ENCODE measurements at places on chromosomes 16 and 17.

GRCh38 chr17:28792877-28793661 lies 49.3 kb downstream of the TRAF4 start:
- DNase-seq: no peak

GRCh38 chr17:61232871-61233270 lies 166.8 kb upstream of the TBX2 start:
- DNase-seq: no peak

- no peak for DNase-seq
These were observed 116.5 kb downstream of the ADCY9 start for GRCh38 chr16:3999479-4000325.

- no peak for DNase-seq
These were observed 6.4 kb upstream of the OGFOD3 start for GRCh38 chr17:82424863-82425159.

DNA sequence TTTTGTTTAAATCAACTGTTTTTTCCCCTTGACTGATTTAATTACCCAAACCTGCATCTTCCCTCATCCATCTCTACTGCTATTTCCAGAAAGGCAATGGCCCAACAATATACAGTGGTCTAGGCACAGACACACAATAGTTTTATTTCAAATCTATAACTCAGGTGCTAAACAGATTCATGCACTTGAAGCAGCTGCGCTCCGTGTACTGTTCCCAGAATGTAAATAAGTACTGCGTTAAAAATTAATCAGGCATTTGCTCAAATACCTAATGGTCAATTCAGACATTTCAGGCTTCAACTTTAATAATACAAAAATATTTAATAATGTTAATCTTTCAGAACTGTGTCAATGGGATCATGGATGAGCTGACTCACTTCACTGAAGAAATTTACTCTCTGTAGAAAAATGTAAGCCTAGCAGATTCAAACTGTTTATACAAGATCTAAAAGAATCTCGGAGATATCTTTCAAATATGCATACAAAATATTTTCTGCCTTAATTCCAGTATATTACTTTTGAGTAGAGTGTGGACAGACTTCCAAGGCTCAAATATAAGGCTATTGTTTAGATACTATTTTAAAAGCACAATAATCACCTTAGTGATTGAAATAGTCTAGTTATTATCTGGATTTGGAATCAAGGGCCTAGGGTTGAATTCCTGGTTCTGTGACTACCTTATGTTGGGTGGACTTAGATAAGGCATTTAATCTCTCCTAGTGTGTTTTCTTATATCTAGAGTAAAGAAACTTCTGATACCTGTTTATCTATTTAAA lies 97.4 kb upstream of the PSMD7 start:
- no peak for DNase-seq

GRCh38 chr16:29714972-29715371 lies 30.8 kb downstream of the C16orf54 start:
- DNase-seq: no peak

- no peak for DNase-seq
These were observed 2.0 kb upstream of the COX10 start for GRCh38 chr17:14067347-14067746.

- no peak for DNase-seq
These were observed 6.5 kb upstream of the SRRM2 start for GRCh38 chr16:2745961-2746360.

GRCh38 chr16:51114382-51114781 lies 36.7 kb downstream of the SALL1 start:
- DNase-seq: no peak

DNA sequence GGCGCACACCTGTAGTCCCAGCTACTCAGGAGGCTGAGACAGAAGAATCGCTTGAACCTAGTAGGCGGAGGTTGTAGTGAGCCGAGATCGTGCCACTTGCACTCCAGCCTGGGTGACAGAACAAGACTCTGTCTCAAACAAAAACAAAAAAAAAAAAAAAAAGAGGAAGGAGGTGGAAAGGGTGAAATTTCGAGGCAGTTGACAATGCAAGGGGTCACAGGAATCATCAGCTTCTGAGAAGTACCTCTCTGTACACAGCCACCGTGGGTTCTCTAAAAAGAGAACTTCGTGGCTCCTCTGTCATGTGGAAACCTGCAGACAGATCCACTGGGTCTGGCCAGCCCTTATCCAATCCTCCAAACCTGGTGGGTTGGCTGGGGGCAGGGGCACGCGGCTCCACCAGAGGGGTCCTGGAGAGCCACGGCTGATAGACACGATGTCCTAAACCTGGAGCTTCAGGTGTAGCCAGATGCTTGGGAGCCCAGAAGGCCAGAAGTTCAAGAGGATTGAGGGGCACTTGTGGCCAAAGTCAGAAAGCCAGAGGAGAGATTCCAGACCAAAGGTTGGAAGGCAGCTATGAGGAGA lies 540 bp upstream of the CD300LF start:
- DNase-seq: no peak

DNA sequence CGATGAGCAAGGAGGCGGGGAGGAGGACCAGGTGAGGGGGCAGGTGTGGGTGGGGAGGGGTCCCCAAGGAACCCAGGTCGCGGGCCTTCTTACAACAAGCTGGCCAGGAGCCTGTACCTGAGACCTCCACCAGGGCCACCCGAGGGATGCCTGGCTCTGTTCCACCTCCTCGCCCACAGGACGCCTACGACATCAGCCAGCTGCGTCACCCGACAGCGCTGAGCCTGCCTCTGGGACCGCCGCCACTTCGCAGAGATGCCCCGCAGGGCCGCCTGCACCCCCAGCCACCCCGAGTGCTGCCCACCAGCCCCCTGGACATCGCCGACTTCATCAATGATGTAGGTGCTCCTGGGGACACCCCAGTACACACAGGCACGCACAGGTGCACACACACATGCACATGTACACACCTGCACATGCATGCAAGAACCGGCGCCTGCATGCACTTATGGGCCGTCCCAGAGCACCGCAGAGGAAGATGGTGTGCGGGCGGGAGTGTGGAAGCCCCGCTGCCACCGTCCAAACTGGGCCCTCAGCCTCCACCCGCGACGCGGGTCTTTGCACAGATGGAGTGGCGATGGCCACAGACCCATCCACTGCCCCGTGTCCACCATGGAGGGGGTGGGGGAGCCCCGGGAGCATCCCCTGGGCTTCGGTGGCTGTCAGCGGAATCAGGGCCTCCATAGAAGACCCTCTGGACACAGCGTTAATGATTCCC lies 6.6 kb downstream of the SLC22A31 start:
- no peak for DNase-seq

DNA sequence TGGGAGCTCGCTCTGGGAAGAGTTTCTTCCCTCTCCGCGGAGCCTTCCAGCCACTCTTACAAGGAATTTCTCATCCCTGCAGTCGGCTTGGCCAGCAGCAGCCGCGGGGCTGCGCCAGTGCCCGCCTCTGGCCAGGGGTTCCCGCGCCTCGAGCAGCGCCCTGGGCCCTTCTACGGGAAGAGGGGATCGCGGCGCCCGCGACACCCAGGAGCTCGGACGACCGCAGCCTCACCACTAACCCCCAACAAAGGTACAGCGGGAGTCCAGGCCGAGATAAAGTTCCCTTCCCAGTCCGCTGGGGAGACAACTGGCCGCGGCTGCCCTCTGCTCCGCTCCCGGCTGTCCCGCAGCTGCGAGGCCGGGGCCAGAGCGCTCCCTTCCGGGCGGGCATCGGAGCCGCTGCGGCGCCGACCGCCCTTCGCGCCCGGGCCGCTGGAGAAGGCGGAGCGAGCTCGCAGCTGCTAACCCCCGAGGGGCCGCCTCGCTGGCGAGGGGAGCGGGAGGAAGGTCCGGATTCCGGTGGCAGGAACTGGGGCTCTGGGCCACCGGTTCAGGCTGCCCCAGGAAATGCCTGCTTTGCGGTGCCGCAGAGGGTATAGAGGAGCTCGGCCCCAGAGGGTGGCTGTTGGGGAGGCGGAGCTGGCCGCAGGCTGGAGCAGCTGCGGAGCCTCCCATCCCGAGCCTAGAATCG lies 3.6 kb upstream of the HS3ST3B1 start:
- no peak for DNase-seq

DNA sequence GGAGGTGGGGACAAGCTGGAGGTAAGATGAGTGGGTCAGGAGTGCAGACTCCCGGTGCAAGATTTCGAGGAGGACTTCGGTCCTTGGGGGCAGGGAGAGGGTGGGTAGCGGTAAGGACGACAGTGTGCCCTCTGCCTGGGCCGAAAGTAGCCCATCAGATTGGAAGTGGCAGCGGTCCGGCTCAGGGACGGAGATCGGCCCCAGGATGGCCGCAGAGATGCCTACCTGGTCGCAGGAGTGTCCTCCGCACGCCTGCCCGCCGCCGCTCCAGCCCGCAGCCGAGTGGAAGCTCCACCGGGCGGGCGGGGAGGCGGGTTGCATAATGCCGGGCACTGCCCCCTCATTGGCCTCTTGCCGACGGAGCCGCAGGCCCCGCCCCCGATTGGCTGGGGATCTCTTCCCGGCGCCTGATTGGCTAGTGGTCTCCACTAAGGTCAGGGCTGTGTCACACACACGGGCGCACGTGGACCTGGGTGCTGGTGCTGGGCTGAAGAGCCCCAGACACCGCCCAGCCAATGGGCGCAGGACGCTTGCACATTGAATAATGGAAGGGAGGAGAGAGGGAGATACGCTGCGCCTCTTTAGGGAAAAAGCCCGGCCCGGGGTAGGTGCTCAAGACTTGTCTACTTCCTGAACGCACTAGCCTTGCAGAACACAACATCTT lies at the start of gene PER1:
PER1 (minus strand) TSS at position 293 of the 664 bp plus-strand sequence. CDS start 1,698 bp downstream, outside the sequence.
- DNase-seq: peak; percentile 70

DNA sequence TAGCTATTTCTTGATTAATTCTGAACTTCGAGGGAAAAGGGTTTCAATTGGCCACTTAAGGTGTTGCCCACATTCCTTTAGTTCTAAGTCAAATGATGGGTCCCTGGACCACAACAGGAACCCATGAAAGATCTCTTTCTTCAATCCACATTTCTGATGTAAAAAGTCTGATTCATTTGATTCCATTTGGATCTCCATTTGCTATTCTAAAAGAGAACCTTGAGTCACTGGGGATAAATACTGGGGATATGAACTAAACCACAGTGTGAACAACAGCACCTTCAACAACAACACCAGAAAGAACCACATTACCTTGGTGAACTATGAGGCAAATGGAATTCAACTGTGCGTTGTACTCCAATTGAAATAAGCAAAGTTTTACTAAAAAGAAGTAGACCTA lies 108.9 kb upstream of the IRX5 start:
- no peak for DNase-seq

GRCh38 chr17:6408276-6408675 lies 26.6 kb downstream of the AIPL1 start:
- DNase-seq: no peak

- DNase-seq: no peak
These were observed 18.6 kb downstream of the ALOX12B start for GRCh38 chr17:8068736-8069586.

DNA sequence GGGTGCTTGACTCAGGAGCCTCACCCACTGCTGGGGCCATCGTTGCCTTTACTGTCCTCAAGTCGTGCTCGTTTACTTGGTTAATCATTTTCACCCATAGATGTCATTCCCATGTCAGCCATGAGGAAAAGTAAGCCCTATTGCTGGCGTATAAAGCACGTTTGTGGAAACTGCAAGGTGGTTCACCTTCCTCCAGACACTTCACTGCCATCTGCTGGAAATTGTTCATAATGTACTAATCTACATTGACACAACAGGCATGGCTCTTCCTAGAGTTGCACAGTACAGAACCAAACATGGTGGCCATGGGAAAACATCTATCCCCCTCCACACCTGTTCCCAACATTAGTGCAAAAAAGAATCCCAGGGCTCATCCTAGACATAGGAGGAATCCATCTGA lies 116.6 kb downstream of the ZNF18 start:
- DNase-seq: no peak

GRCh38 chr16:80175011-80175410 lies 365.8 kb upstream of the DYNLRB2 start:
- DNase-seq: no peak

- no peak for DNase-seq
These were observed 36.6 kb upstream of the CARMIL2 start for GRCh38 chr16:67608364-67608763.

- no peak for DNase-seq
These were observed 22.8 kb downstream of the TRPV2 start for GRCh38 chr17:16438173-16438556.

Measured in NCI-H1436 treated with DMSO at 0.1 percent for 48 hours (cell line).